ENCODE measurements at places on chromosomes 4 and X.
A peak's percentile ranks its signal among the peaks of the same experiment; 100 is the strongest.

- DNase-seq: peak; percentile 36
Observed at GRCh38 chr4:186651624-186652023, 72.0 kb downstream of the FAT1 start.

DNA sequence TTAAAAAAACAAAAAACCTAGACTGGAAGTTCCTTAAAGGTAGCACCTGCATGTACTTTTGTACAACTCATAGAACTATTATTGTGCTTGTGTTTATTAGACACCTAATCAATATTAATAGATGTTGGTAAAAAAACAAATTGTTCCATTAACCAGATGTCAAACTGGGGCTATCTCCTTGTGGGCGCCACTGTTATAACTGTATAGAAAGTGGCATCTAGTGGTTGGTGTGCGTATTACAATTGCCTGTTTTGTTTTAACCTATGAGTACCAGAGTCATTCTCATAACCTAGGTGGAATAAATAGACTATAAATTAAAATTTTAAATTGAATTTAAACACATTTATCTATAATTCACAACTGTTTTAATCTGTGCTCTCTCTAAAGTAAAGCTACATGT lies 97.4 kb downstream of the COL4A5 start:
- DNase-seq: no peak

GRCh38 chrX:57282568-57282967 lies 3.9 kb upstream of the FAAH2 start:
- DNase-seq: no peak

DNA sequence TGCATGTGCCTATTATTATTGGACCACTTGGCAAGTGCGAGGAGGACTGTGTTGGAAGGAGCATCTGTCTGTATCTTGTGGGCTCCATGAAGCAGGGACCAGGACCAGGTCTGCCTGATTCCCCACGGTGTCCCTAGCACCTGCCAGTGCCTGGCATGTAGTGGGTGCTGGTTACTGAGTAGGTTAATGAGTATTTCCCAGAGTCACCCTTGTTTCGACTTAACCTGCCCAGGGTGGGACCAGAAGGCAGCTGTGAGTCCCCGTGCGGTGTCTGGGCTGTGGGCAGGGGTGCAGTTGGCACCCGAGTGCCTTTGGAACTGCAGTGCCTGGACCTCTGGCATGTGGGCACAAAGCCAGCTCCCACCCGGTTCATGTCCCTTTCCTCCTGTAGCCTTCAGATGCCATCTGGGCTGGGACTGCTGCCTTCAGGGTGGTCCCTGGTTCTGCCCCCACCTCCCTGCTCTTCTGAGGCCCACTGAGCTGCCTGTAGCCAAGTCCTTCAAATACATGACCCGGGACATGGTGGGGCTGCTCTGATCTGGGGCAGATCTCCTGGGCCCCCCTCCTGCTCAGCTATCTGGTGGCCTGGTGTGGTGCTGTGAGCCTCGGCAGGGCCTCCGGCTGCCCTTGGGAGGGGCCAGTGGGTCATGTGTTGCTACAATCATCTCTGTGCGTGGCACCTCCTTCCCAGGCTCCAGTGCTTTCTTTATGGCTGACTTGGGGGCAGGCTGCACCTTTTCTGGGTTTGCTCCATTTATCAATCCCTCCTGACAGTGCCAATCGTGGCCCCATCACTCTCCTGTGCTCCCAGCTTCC lies 53.0 kb upstream of the SORCS2 start:
- DNase-seq: no peak

DNA sequence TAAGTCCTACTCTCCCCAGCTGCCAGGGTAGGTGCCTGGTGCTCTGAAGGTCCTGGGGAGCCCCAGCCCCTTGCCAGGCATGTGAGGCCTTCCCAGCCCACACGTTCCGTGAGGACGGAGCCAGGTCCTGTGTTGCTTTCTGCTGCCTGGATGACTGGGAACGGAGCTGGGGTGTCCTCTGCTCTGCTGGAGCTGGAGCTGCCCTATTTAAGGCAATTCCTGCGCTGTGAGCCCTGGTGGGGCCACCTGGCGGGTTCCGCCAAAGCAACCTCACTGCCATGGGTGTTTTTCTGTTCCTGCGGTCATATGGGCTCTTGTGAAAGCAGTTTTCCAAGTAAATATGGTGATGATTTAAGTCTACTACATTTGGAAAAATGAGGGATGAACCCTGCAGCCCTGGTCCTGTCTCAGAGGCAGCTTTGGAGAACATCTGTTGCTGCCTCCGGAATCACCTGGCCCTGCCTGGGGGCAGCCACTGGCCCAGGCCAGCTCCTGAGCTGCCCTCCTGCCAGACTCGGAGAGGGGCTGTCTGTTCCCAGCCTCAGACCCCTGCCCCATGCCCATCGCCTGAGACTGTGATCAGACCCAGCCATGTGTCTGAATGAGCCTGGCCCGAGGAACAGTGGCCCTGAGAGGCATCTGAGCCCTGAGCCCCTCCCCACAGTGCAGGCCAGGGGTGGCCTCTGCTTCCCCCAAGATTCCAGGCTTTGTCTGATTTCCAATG lies 33.2 kb downstream of the FGFRL1 start:
- no peak for DNase-seq

DNA sequence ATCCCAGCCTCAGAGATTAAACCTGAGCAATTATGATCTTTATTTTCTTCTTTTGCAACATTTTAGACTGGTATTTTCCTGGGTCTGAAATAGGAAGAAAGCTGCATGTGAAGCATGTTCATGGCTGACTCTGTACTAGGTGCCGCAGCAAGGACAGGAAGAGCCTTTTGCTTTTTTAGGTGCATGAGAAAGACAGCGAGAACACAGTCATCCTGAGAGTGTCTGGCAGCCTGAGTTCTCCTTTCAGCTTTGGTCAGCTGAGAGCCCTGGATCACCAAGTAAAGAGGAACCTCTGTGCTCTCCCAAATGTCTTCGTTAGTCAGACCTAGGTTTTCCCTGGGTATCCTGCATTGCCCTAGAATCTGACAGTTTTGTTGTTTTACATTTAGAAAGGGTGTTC lies 29.8 kb downstream of the FAM149A start:
- DNase-seq: no peak

GRCh38 chrX:146186540-146186939 lies 368.9 kb downstream of the SLITRK2 start:
- DNase-seq: no peak

DNA sequence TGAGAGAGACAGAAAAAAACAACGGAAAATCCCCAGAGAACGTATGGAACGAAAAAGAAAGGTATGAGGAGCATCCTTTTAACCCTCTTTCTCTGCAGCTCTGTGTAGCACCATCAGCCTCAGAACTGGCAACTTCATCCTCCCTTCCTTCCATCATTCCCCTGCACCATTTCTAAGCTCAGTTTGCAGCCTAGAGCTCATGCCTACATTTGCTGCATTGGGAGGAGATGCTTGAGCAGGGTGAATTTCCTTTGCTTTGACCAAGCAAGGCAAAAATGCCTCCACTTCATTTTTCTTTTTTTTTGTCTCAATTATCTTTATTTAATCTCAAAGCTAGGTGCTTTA lies 67.9 kb downstream of the ANK2 start:
- no peak for DNase-seq

- no peak for DNase-seq
Observed at GRCh38 chr4:2820216-2820982, 23.2 kb upstream of the ADD1 start.

DNA sequence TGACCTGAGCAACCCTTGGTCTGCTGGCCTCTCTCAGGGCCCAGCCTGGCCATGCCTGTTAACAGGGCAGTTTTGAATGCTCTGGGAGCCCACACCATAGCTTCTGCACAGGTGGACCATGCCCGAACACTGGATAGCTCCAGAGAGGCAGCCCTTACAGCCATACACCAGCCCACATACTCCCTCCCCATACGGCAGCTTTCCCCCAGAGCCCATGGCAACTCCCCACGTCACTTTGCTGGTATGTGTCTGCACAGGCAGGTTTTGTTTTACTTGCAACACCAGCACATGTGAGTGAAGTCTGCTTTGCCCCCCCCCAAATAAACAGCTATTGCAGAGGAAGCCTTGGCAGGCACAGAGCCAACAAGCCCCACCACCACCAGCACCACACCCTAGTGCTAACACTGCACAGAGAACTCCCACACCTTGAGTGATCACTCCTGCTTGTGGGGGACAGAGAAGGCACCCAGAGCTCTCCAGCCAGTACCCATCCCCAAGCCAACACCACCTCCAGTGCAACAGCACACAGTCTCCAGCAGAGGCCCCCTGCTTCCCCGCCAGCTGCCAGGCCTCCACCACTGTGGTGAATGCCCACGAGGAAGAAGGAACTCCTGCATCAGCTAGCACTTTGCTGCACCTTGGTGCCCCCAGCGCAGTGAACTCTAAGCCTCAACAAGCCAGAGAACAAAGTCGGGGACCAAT lies 87.3 kb downstream of the STPG2 start:
- no peak for DNase-seq

- DNase-seq: no peak
Observed at GRCh38 chr4:66034671-66035070, 364.4 kb upstream of the EPHA5 start.

GRCh38 chr4:41287005-41287404 lies 30.3 kb downstream of the UCHL1 start:
- no peak for DNase-seq

GRCh38 chrX:8520791-8521190 lies 56.2 kb downstream of the VCX3B start:
- no peak for DNase-seq

DNA sequence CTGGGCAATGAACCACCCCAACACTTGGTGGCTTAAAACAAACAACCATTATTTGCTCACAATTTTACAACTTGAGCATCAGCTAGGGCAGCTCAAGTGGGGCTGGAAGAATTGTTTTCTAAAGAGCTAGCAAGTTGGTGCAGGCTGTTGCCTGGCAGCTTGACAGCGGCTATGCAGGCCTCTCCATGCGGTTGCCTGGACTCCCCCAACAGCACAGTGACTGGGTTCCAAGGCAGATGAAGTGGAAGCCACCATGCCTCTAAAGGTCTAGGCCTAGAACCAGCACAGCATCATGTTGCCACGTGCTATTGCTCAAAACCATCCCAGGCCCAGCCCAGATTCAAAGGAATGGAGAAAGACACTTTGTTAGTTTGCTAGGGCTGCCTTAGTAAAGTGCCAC lies 114.8 kb downstream of the BCOR start:
- no peak for DNase-seq

DNA sequence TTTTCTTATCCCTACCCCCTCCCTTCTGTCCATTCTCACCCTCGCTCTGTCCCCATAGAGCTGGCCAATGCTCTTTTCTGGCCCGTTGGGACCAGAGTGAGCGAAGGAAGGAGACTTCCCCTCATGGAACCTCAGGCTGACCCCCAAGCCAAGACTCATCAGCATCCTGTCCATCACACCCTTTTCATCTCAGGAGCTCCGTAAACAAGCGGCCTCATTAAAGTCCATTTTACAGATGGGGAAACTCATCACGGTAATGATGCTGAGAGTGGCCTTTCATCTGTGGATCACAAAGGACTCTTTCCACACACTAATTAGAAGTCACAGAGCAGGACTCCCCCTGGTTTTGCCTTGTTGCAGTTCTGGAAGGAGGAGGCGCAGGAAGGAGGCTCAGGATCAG lies 67.4 kb upstream of the SLC34A2 start:
- DNase-seq: no peak

GRCh38 chr4:10963241-10963640 lies 278.7 kb upstream of the CLNK start:
- no peak for DNase-seq

GRCh38 chrX:50723006-50723405 lies 91.0 kb downstream of the SHROOM4 start:
- DNase-seq: no peak

DNA sequence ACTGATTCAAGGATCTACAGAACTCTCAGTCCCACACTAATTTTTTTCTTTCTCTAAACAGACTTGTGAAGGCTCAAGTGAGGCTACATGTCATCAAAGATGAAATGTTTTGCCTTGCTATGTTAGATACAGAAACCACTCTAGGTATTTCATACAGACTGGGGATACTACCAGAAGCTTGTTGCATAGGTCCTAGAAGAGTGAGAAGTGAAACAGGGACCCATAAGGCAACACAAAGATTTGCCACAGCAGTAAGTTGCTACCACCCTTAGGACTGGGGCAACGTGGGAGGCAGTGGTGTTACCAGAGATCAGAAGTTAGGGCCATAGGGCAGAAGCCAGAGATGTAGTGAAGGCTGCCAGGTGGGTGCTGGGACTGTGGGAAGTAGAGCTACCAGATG lies 50.7 kb upstream of the MID1IP1 start:
- no peak for DNase-seq

- no peak for DNase-seq
Observed at GRCh38 chr4:168751263-168752225, 254.7 kb downstream of the PALLD start.

DNA sequence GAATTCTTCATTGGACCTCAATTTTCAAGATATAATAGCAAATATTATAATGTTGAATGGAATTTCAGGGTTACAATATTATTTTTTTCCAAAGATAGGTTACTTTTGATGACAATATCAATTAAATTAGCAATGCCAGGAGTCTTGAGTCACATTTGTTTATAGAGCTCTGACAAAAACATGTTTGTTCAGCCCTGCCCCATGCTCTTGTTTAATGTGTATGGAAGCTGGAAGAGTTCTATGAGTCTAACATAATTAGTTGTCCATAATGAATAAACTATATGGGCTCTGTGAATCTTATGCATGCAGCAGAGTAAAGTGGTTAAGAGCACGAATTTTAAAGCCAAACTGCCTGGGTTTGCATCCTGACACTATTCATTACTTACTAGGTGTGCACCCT lies 22.9 kb upstream of the ALB start:
- no peak for DNase-seq

DNA sequence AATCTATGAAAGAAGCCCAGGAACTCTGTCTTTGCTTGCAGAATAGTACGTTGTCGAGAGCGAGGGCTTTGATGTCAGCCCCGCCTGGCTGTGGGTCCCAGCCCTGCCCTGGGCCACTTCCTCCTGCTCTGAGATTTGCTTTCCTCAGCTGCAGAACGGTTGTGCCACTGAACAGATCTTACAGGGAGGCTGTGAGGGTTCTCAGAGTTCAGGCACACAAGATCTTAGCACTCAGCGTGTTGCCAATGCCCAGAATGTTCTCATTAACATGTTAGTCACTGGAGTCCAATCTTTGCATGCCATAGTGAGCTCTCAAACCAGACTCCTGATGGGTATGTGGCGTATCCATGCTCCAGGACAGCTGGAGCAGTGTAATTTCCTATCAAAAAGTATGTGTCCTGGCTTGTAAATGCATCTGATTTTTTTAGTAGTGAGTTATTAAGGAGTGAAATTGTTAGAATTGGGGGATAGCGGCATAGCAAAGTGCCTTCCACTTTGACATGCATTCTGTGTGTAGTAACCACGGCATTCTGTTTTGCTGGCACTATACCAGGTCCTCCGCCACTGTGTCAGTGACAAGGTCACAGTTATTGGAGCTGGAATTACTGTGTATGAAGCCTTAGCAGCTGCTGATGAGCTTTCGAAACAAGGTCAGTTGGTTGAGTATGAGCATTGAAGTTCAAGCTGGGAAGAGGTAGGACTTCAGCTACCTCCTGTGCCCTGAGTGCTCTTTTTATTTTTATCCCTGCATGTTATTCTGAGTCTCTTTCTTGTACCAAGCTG lies 31.6 kb downstream of the TKTL1 start:
- no peak for DNase-seq

GRCh38 chr4:106476741-106477140 lies 108.2 kb upstream of the GIMD1 start:
- no peak for DNase-seq

- no peak for DNase-seq
Observed at GRCh38 chrX:110419512-110419911, 60.9 kb downstream of the RTL9 start.

- DNase-seq: no peak
Observed at GRCh38 chr4:74117024-74117534, 18.1 kb upstream of the CXCL2 start.
